Activated B cell treated with CpG ODN at 0.5 μM for 24 hours (primary cell): ENCODE measurements at places on chromosomes 6 and 20.

- no peak for DNase-seq
Observed at GRCh38 chr6:150380256-150380655, 11.4 kb downstream of the IYD start.

- DNase-seq: no peak
Observed at GRCh38 chr6:24255676-24256075, 102.2 kb downstream of the DCDC2 start.

- DNase-seq: no peak
Observed at GRCh38 chr6:66849843-66850242, 1142.8 kb upstream of the EYS start.

DNA sequence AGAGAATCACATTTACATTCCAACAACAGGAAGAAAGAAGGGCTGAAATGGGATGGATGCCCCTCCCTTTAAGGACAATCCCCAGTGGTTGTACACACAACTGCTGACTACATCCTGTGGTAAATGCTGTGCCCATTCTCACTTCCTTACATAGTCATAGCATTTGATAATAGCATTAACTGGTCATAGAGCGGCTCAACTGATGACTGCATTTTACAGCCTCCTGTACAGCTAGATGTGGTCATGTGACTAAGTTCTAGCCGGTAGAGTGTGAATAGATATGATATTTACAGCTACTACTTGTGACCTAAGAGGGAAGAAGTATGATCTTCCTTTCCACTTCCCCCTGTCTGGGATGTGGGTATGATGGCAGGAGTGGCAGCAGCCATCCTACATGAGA is 24.7 kb downstream of the KCNK17 start:
- no peak for DNase-seq

DNA sequence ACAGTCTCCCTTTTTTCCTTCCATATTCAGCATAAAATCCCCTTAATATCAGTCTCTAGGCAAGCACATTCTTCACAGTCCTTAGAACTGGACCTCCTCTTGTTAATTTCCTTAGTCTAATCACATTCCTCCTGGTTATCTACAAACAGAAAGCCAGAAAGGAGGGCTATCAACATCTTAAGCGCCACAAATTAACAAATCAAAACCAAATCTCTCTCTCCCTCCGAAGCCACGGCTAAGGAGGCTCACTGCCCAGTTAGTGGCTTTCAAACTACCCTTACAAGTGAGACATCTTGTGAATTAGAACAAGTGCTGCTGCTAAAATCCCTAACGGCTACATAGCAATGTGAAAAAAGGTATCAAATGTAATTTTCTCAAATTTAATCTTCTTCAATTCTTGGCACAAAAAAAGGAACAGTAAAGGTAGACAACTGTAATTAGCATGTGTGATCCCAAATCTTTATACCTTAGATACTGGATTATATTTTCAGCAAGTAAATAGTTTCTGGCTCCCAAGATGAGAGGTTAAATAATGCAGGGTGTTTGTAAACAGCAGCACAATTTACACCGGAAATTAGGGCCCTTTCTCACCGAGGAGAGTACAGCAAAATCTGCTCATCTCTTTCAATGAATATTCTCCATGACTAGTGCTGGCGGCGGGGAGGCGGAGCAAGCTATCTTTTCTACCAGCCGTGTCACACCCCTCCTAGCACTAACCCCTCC is 1.4 kb upstream of the TRIM39 start:
- no peak for DNase-seq

DNA sequence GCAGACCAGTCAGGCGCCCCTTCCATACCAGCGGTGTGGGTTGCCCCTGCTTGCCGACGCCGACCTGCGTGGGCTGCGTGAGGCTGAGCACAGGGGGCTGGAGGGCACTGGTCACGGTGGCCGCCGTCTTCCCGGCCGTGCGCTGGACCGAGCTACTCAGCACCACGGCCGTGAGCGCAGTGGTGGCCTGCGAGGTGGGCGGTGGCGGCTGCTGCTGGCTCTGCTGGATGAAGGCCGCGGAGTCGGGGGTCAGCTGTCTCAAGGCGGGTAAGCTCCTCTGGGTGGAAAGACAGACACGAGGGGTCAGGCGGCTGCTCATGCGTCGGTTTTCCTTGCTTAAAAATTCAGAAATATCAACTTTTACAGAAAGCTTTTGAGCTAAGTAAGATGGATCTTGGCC is 59.2 kb downstream of the TAF4 start:
- DNase-seq: no peak

DNA sequence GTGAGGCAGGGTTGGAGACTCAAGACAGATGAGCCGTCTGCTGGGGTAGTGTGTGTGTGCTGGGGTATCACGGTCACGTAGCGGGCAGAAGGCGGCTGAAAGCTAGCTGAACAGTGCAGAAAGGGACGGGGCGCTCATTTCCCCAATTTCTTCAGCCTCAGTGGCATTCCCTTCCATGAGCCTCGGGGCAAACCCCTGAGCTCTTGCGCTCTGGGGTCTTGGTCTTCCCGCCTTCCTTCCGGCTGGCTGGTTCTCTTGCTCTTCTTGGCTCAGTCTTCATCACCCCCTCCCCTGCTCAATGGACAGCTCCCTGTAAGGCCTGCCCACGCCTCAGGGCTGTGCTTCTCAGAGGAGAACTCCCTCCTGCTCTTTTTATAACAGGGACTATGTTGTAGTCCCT is 15.5 kb upstream of the TMEM181 start:
- no peak for DNase-seq
